ENCODE measurements at places on chromosomes 3 and 15.

DNA sequence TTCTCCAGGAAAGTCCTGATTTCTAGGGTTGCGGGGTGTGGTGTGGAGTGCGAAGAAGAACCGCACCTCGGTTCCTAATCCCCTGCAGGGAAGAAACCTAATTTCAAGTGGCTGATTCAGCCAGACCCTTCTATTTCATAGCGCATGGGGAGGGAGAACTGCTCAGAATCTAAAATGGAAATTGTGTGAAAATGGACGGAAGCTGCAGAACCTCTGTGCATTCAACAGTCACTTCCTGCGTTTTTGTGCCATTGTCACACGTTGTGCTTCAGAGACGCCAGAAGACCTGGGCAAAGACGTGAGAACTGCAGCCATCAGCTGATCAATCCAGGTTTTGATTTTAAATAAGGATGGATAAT lies 1.2 kb downstream of the SIDT1 start:
- no peak for DNase-seq

GRCh38 chr3:120025520-120025919 lies 68.7 kb downstream of the GSK3B start:
- DNase-seq: no peak

DNA sequence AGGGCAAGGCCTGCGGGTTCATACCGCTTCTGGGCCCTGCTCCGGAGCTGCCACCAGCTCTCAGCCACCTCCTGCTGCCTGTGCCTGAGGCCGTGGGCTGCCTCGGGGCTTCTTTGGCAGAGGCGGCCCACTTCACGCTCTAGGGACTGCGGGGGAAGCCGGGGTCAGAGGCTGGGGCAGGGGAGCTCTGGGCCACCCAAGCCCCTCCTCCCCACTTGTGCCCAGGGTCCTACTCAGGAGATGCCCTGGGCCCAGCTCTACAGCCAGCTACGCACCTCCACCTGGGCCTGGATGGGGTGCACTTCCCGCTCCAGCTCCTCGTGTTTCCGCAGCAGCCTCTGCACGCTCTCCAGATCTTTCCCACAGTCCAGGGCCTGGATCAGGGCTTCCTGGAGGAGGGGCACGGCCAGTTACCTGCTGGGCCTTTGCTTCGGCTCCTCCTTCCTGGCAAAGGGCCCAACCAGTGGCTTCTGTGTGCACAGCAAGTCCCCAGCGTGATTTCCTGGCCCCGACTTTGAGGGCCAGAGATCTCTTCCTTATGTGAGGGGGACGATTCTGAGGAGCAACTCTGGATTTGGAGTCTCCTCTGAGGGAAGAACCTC lies 24.0 kb downstream of the PLA2G4B start:
- DNase-seq: no peak

- peak; percentile 96 for DNase-seq
Measured at GRCh38 chr15:77144492-77145070, 73.7 kb upstream of the TSPAN3 start.

GRCh38 chr3:197878427-197878826 lies 71.6 kb upstream of the RPL35A start:
- no peak for DNase-seq

GRCh38 chr15:44038755-44039191 lies 156.3 kb downstream of the FRMD5 start:
- DNase-seq: peak; percentile 38

- DNase-seq: no peak
Measured at GRCh38 chr3:158911586-158911985, 109.7 kb downstream of the MFSD1 start.

DNA sequence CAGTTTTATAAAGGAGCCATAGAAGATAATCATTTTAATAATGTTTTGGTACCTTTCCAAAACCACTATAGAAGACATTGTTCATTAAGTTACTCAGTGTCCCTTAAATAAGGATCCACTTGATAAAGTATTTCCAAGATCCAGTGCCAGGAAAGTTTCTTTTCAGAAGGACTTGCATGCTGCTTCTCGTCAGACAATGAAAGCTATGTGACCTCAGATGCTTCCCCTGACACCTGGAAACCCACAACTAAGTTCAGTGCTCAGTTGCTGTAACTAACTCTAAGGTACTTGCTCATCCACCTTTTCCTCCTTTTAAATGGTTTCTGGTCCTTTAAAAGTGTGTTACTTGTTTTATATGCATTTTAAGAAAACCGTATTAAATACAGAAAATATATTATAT lies 7.3 kb downstream of the SSR3 start:
- DNase-seq: no peak

DNA sequence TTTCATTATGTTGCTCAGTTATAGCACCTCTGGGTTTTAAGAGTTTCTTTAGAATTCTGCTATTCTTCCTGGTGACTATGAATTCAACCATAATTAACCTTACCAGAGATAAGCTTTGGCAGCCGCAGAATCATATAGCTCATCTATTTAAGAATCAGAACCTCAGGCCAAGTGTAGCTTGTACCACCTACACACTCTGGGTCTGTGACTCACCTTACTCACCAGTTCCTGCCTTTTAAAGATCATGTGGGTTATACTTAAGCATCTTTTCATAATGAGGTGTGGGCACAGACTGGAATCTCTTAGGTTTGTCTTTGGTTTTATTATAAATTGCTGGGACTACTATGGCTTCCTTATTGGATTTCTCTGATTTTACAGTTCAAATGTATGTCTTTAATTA lies 21.9 kb downstream of the CDV3 start:
- DNase-seq: no peak

DNA sequence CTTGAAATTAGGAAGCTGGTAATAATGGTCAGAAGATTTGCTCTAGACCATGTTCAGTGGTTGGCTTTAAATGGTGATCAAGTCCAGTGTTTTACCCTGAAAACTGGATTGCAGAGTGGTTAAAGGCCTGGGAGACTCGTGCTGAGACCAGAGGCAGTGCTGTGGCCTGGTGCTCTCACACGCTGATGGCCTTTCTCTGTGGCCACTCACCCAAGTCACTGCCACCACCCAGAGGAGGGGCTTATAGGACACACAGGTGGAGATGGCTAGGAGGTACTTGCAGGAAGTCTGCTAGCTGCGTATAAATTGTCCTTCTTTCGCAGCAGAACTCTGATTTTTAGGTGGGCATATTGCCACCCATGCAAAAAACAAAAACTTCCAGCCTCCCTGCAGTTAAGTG lies 6.2 kb upstream of the EHD4 start:
- no peak for DNase-seq

- no peak for DNase-seq
Measured at GRCh38 chr15:100216182-100216581, 125.6 kb downstream of the ADAMTS17 start.

DNA sequence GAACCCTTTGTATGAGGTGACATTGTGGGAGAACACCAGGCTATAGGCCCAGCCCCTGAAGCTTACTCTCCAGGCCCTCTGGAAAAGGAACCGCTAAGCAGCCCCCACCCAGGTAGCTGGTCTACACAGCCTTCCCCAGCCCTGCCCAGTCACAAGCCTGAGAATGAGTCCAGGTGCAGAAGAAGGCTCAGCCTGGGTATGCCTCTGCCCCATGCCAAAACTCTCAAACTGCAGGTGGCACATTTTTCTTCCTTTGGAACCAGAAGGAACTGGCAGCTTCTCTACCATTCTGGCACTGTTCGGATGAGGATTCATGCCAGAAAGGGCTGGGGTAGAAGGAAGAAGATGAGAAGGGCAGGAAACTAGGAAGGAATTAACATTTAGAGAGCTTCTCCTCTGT lies 23.7 kb upstream of the TBC1D21 start:
- no peak for DNase-seq

DNA sequence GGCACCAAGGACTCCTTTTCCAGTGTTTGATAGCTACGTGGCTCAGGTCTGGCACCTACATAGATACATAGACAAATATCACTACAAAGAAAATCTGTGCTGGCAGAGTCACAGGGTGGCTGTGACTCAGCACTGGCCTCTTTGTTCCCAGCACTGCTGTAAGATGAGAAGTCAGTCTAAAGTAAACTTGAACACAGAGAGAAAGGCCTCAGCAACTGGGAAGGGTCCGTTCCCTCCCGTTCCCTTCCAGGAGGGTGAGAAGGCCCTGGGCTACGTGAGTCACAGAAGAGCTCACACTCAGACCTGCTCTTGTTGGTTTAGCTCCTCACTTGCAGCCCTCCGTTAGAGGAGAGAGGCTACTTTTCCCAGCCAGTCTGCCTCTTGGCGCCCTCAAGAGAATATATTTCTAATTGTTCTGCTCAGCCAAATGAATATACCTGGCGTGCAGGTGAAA lies 23.1 kb downstream of the ANXA2 start:
- peak; percentile 92 for DNase-seq

- DNase-seq: no peak
Measured at GRCh38 chr15:41416128-41416741, 660 bp upstream of the RTF1 start.

GRCh38 chr3:75042941-75043340 lies 428.5 kb upstream of the CNTN3 start:
- no peak for DNase-seq

- peak; percentile 48 for DNase-seq
Measured at GRCh38 chr3:42117175-42118008, 26.2 kb downstream of the TRAK1 start.

DNA sequence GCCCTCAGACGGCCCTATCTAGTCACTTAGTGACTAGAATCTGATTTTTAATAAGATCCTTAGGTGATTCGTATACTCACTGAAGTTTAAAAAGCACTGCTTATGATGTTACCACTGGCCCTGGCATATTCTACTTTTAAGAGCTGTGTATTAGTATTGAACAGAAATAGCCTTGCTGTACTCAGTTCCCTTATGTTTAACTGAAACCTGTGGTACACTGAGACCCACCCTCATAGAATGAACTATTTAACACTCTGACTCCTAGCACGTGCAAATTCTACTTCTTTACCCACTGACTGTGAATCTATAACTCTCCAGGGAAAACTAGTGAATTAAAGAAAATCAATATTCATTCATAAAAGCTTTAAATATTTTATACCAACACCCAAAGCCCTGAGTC lies 108.9 kb downstream of the CCNL1 start:
- DNase-seq: no peak

GRCh38 chr3:49536875-49537533 lies 17.3 kb upstream of the BSN start:
- DNase-seq: no peak

- DNase-seq: no peak
Measured at GRCh38 chr3:197595470-197596185, 39.9 kb upstream of the BDH1 start.

GRCh38 chr3:52461874-52462273 lies 6.5 kb downstream of the NISCH start:
- no peak for DNase-seq

- no peak for DNase-seq
Measured at GRCh38 chr15:49521802-49522201, 98.8 kb downstream of the FGF7 start.

DNA sequence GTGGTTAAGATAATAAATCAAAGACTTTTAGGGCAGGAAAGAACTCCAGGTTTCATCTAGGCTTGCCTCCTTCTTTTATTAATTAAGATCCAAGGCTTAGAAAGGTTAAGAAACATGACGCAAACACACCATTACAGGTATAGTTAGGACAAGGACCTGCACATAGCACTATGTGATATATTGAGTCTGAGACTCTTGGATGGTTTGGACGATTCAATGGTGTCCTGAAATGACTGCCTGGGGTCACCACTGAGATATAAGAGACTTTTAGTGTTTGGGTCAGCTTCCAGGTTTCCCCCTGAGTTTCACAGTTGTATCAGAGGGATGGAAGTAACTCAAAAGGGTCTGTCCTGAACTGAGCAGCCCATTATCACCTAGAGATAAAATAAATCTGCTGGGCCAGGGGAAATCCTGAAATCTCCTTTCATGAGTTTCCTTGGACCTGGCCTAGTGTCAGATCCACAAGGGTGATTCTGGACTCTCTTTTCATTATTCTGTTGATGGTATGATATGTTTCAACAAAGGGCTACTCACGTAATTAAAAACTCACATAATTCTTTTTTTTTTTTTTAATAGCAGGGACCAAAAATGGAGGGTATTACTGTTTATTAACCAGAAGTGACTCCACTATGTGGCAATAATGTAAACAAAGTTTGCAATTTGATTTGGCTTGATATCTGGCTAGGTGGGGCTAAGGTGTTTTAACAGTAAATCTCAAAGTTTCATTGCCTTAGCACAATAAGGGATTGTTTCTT lies 55.6 kb upstream of the ADGRG7 start:
- no peak for DNase-seq

- no peak for DNase-seq
Measured at GRCh38 chr3:153146191-153147053, 15.6 kb upstream of the RAP2B start.

DNA sequence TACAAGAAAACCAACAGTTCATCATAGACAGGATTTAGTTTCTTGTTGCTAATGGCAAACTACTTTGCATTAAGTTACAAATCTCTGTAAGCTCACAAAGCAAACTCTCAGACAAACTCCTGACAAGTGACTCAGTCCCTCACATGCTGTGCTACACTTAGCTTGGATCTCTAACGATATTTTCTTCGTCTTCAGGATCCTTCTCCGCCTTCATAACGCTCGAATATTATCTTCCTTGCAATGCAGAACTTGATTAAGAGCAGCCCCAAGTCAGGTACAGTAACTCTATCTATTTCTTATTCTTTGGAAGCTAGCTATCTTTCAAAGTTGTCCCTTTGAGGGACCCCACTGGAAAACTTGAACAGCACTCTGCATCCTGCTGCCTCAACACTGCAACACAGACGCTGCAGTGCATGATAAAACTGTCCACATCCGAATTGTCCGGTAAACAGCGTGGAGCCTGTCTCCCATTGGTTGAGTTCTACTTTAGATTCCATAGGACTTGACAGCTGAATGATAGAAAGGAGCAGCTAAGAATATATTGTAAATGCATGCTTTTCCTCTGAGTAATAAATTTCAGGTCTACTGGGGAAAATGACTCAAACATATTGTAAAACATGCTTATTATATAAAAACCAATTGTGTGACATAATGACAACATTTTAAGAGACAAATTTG lies 61.3 kb downstream of the UACA start:
- no peak for DNase-seq

DNA sequence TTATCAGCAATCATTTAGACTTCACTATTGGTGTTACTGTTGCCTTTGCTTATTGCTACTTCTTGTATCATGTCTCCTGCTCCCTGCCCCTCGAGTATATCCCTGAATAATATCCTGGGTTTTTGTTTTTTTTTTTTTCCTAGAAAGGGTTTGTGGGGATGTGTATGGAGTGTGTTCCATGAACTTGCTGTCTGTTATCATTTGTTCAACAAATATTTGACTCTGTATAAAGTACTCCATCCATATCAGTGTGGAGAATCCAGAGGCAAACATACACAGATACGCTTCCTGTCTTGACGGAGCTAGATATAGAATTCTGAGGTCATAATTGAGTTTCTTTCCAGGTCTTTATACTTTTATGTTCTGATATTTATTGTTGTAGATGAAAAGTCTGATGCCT lies 31.8 kb upstream of the GOLGA6L9 start:
- no peak for DNase-seq

DNA sequence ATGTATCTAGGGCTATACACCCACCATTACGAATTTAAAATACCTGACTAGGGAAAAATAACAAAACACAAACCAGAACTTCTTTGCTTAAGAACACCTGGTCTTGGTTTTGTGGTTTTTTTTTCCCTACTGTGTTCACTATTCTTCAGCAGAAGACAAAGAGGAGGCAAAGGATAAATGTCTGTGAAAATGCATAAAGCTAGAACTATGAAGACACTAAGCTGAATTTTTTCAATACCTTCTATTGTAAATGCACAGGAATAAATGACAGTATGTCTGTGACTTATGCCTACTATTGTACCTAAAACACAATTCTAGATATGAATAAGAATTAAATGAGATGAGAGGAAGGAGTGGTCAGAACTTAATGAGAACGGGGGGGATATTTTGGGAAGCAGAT lies 86.9 kb downstream of the TBL1XR1 start:
- DNase-seq: no peak

GRCh38 chr3:194870394-194871110 lies 184.9 kb downstream of the FAM43A start:
- DNase-seq: no peak
